ENCODE measurements at places on chromosomes 2 and 18. TPM values are rescaled to one million over a fixed set of nuclear protein-coding genes. Genes with fewer than 3 reads are reported as not detected.

DNAJC5G gene
- total RNA-seq = not detected

FEV gene
- not detected for total RNA-seq

ADAM23 gene
- 7.7 TPM for total RNA-seq

ARHGAP25 gene
- 0.50 TPM for total RNA-seq

LRP1B gene
- total RNA-seq = 0.13 TPM

LAMA3 gene
- 9.5 TPM for total RNA-seq

PECR gene
- total RNA-seq = 11.6 TPM

OXER1 gene
- total RNA-seq = not detected
